ENCODE measurements at places on chromosomes 1 and 21.
A peak's percentile ranks its signal among the peaks of the same experiment; 100 is the strongest.

GRCh38 chr1:119327450-119328155, 41.0 kb upstream of the HAO2 start:
- ATAC-seq, result peak; percentile 28

GRCh38 chr21:43312011-43312410, 114.9 kb downstream of the SIK1 start:
- ATAC-seq, result no peak

DNA sequence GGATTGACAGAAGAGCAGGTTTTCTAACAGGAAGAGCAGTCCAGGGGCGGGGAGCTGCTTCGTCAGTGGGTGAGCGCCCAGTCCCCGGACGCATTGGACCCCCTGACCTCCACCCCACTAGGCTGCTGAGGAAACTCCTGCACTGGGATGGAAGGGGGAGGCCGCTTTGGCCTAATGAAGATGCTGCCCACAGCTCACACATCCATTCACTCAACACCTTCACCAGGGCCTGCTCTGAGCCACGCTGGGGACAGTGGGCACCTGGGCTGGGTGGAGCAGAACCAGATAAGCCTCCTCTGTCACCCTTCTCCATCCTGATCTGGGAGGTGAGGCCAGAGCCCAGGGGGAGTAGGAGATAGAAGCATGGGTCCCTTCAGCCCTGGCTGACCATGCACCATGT, 13.3 kb downstream of the LRP8 start:
- ATAC-seq, result no peak

DNA sequence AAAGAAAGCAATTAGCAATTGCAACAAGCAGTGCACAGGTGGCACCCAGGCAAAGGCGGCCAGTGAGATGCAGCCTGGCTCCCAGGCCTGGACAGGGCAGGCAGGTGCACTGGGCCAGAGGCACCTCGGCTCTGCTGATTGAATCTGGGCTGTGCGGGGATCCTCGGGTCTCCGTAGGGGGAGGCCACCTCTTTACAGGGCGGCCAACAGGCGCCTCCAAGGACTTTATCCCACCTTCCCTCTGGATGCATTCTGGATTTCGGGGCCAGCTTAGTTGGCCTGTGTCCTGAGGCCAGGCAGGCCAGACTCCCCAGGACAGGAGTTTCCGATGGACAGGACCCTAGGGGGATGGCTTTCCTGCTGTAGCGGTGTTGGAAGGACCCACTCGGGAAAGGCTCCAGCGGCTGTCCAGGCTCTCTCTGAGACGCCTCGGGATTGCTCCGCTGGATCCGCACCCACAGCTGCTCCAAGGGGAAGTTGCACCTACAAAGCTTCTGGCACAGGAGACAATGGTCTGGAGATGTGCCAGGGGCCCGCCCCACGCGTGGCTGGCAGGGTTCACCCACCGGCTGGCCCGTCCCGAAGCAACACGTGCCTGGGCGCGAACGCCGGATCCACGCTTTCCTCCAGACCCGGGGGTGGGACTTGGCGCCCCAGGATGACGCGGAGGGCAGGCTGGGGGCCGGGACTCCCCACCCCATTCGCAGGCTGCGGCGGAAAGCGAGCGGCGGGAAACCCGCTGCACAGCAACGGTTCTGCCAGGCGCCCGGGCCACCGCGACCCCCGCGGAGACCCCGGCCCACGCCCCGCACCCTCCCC, 810 bp downstream of the SLC19A1 start:
- ATAC-seq, result peak; percentile 72

DNA sequence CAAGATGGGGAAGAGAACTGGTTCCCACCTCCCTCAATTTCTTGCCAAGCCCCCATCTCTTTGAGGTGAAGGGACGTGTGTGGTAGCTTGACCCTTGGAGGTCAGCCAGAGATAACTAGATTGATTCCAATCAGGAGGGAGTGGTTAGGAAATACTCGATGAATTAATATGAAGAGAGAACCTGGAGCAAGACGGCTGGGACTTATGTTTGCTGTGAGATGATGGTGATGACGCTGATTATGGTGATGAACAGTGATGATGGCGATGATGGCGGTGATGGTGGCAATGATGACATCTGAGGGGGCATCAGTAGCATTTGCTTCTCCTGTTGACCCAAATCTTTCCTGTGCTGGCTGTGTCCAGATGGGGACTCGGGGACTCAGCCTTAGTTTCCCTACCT, 724 bp downstream of the PADI1 start:
- no peak for ATAC-seq

GRCh38 chr1:227093309-227093708, 153.2 kb downstream of the COQ8A start:
- ATAC-seq, result no peak

DNA sequence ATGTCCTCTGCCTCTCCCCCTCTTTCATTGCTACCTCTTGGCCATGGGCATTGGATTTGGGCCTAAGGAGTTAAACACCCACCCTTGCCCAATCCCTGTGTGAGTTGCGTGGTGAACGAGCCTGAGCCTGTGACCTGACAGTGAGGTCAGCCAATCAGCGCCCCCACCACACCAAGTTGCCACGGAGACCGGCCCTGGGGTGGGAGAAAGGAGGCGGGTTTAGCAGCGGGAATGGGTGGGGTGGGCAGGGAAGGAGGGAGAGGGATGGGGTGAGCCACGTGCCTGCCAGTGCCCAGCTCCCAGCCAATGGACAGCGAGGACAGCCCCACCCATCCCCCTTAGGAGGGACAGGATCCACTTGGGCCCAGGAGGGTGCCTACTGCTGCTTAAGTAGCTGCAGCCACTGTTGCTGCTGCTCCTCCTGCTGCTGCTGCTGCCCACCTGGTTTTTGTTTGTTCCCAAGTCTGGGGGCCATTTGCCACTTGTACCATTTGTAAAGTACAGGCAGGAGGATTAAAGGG, 9.5 kb downstream of the ZBTB7B start:
- no peak for ATAC-seq
